ENCODE measurements at places on chromosomes 2 and 18.

GRCh38 chr2:205586626-205587025 lies 95.7 kb upstream of the NRP2 start:
- DNase-seq: no peak

DNA sequence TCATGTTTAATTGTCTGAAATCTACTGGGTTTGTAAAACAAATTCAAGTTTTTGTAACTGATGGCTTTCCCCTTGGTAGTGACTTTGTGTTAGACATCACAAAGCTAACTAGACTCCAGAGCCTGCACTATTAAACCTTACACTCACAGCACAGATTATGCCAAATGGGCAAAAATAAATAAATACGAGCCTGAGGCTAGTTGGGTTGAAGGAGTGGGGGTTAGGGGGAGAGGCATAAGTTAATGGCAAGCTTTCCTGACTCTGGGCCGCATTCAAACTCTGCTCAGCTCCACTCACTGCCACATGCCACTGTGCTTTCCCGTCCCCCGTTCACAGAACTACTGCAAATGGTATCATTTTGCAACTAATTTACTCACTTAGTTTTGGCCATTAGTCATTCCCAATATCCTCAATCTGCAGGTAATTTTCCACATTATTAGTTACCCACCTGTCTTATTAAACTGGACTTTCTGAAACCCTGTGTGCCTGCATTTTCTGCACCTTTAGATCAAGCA lies 1079.9 kb upstream of the PIK3C3 start:
- no peak for DNase-seq

DNA sequence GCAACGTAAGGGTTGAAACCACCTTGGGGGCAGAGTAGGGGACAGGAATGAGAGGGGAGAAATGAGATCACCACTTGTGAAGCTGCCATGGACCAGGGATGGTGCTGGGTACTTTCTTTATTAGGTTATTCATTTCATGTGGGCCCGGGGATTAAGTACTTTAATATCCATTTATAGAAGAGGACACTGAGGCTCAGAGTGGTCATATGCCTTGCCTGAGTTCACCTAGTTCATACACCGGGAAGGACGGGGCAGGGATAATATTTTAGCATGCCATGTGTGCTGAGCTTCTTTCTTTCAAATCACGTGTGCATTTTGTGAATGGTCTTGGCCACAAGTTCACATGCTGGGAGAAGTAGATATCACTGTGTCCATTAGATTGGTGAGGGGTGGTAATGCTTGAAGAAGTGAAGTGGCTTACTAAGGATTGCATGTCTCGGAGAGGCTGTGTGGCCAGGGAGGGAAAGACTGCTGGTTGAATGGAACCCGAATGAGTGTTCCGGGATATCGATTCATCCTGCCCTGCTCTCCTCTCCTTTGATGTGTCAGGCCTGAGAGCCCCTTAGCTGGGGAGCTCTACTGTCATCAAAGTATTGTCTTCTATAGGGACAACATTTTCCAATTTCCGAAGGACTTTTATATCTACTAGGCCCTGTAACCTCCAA lies 187.1 kb downstream of the MYCN start:
- no peak for DNase-seq

DNA sequence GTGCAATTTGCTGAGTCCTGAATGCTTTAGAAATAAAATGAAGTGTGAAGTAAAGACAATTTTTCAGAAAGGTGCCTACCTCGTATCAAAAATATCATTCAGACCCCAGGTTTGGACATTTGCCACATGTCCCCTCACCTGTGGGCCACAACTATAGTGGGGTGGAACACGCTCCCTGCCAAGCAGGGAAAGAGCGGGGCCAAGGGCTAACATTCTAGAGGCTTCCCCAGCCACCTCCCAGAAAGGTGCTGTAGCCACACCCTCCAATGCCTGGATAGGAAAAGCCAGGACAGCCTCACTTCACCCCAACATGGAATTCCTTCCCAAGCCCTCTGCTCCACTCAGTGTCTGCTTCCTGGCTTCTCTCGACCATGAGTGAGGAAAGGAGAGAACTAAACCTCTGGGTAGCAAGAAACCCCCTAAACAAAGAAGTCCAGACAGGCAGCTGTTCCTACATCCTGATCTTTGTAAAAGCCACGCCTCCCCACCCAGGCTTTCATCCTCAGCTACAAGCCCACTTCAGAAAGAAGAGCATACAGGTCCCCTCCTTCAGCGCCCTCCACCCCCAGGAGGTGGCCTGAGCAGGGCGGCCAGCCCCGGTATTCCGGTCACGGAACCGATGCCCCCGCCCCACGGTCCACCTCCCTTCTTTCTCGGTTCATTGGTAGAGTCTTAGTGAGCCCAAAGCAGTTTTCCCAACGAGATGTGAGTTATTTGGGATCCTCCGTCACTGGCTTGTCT lies 2.1 kb downstream of the COL6A3 start:
- no peak for DNase-seq

- no peak for DNase-seq
These were observed 130.2 kb downstream of the OSR1 start for GRCh38 chr2:19228181-19228593.

GRCh38 chr2:133607679-133608078 lies 39.4 kb upstream of the NCKAP5 start:
- no peak for DNase-seq

- DNase-seq: no peak
These were observed 634.5 kb downstream of the ZEB2 start for GRCh38 chr2:143885461-143885860.

- no peak for DNase-seq
These were observed 1416.4 kb downstream of the DSC3 start for GRCh38 chr18:29626094-29626493.

DNA sequence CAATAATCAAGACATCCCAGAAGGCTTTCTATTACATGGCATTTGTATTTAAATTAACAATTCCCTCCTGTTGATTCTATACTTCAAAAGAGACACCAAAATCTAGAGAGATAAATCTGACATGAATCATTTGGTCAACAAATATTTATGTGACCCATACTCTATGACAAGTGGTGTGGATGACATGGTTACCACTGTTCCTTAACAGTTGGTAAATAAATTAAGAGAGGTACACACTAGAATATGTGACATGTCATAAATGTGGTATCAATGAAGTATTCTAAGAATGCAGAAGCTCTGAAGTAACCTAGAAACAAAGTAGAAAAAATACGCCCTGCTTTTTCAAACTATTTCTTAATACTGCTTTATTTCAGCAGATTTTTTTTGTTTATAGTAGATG lies 255.4 kb downstream of the EXOC6B start:
- no peak for DNase-seq

- no peak for DNase-seq
These were observed 700.0 kb upstream of the NXPH2 start for GRCh38 chr2:139480161-139480650.

GRCh38 chr2:41061356-41061755 lies 609.5 kb upstream of the SLC8A1 start:
- DNase-seq: no peak

- DNase-seq: no peak
These were observed 130.1 kb upstream of the TPO start for GRCh38 chr2:1283020-1283801.

DNA sequence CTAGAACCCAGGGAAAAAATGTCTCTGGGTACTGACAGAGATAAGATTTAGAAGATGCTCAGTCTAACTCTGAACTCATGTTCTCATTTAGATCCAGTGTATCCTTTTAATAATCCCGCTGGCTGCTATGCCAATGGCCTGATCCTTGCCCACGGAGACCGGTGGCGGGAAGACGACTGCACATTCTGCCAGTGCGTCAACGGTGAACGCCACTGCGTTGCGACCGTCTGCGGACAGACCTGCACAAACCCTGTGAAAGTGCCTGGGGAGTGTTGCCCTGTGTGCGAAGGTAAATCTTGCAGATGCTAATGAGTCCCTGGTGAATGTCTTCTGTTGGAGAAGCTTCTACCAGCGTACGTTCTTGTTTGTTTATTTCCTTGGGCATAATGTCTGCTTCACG lies 118.6 kb downstream of the FEZ2 start:
- no peak for DNase-seq

DNA sequence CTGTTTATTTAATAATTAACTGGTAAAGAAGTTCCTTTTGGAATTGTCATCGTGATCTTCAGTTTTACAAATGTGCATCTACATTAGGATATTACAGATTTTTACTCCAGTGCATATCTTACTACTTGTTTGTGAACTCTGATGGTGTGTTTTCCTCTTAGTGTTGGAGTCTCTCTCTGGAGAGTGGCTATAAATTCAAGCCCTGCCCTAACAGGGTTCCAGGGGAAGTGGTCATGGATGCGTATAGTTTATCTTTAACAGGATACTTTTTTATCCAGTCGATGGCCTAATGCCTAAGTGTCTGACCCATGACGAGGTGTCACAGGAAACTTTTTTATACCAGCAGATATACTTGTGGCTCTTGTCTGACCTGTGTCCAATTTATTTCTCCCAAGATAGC lies 75.4 kb downstream of the CHN1 start:
- DNase-seq: no peak

GRCh38 chr18:78875016-78875777 lies 104.4 kb upstream of the SALL3 start:
- peak; percentile 40 for DNase-seq

DNA sequence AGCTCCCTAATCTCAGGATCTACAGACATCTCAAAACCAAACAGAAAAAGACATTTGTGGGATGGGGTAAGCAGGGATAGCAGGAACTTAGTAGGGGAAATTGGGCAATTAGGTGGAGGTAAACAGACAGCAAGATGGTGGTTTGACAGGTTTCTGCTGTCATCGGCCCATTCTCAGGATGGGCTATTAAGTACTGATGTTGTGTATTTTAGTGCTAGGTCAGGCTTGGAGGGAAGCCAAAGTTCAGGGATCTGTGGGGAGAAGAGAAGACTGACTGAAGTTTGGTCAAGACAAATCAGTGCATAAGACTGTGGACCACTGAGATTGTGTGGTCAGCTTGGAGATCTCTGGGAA lies 96.8 kb upstream of the THUMPD2 start:
- no peak for DNase-seq

DNA sequence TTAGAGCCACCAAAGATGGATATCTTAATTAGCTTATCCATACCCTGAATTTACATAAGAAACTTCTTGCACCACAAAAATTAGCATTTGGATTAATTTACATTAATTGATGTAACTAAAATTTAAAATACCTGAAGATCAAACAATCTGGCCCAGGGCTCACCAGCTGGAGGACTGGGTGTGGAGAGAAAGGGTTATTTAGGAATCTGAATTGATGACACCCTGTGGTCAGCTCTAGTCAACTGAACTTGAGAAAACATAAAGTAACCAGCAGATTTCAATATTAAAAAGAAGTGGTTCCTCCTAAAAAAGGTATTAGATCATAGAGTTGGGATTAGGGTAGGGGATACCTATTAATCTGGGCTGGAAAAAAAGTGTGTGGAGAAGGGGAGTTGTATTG lies 122.5 kb downstream of the STRN start:
- no peak for DNase-seq

DNA sequence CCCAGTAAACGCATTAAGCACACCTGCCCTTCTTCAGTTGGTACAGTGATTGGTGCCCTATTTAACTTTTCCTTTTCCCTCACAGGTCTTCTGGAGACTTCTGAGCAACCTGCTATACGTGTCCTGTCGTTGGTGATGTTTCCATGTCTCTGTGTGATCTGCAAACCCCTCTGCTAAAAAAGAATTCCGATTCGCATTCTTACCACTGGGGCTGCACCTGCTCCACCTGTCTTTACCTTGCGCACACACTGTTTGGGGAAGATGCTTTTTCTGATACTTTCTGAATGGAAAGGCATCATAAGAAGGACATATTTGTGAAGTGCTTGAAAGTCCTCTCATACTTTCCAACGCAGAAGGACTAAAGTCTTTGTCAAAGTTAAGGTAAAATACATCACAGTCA lies 323.9 kb upstream of the SOX11 start:
- no peak for DNase-seq

- DNase-seq: no peak
These were observed 56.3 kb downstream of the KCNS3 start for GRCh38 chr2:17934721-17935120.

GRCh38 chr2:78127424-78127823 lies 605.2 kb upstream of the LRRTM4 start:
- DNase-seq: no peak

- no peak for DNase-seq
These were observed 235.5 kb downstream of the THSD7B start for GRCh38 chr2:137000811-137001210.

DNA sequence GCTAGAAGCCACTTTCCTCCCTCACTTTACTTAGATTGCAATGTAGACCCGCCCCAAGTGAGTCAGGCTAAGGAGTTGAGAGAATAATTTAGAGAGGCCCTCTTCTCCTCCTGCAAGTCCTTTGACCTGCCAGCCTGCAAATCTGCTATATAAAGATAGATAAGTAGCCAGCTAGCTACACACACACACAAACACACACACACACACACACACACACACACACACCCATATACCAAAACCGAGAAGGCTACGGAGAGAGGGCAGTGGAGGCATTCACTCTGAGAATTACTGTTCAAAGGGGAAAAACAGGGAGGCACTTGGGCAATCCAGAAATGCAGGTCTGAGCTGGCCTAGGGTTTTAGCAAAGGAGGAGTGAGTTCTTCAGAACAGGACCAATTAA lies 23.0 kb upstream of the SMAD7 start:
- no peak for DNase-seq

GRCh38 chr2:123502931-123503330 lies 522.2 kb upstream of the CNTNAP5 start:
- DNase-seq: no peak

- DNase-seq: peak; percentile 6
These were observed 2.6 kb upstream of the BMPR2 start for GRCh38 chr2:202373490-202373889.

DNA sequence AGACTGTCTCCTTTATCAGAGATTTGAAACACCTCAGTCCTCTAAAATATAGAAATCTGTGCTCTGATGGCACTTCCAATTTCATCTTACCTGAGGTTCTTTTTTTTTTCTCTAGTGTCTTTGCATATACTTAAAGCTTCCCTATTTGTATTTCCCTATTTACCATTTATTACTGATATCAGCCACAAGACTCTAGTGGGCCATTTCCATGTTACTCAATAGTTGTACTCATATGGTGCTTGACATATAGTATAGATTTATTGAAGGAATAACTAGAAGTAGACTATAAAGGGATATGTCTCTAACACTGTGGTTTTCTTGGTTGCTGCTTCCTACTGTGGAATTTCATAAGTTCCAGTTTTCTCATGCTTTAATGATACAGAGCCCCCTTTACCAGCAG lies 3.0 kb downstream of the RBM45 start:
- DNase-seq: peak; percentile 12

DNA sequence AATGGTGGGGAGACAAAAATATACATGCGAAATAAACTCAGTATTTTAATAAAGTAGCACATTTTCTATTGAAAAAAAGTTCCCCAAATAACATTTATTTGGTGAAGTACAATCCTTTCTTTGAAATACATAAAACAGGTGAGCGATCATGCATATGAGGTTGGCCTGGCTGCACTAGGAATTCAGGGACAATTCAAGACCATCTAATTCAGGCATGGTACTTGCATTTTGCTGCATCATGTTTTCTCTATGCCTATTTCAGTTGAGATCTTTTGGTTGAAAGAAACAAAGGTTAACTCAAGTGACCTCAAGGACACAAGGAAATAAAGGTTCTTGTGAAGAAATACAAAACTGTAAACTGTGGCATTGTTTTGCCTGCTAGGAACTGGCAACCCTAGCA lies 19.8 kb upstream of the TAF4B start:
- no peak for DNase-seq

Measured in suppressor macrophage treated with lipopolysaccharide for 4 hours (primary cell).